ENCODE measurements at places on chromosomes 7 and 10.

GRCh38 chr10:397321-398068 lies 262.2 kb downstream of the ZMYND11 start:
- DNase-seq = no peak

DNA sequence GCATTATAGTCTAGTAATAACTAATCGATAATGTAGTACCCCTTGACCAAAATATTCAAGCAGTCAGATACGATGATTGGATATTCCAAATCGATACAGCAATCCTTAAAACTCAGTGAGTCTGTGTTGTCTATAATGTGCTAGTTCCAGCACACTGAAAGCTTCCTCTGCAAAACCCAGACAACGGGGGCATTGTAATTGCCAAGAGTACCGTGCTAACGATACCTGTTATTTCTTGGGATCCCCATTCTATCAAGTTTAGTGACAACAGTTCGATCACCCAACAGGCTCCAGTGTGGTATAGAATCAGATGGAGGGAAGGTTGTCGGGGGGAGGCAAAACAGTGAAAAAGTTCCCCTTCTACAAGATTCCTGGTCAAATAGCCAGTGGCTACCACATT lies 865 bp downstream of the ZNF438 start:
- DNase-seq = no peak

- peak; percentile 83 for DNase-seq
These were observed 56.7 kb downstream of the MKI67 start for GRCh38 chr10:128069351-128070051.

DNA sequence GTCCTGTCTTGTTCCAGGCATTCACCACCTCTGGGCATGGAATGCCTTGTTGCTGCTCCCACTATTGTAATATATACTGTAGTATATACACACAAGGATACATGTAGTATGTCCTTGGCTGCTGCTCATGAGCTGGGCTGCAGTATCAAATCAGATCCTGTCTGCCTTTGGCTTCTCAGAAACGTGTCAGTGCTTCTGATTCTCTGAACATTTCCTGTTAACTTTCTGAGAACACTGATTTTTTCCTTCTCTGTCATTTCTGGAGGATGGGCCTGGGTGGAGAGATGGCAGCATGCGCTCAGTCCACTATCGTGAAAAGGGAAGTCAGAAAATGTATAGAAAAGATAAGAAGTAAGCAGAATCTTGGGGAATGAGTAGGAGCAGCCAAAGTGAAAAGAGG lies 12.2 kb downstream of the SFTPA2 start:
- DNase-seq = no peak

GRCh38 chr10:3755440-3756359 lies 29.3 kb downstream of the KLF6 start:
- DNase-seq = no peak

GRCh38 chr10:21516242-21517131 lies 9.0 kb downstream of the SKIDA1 start:
- DNase-seq = no peak

- DNase-seq = no peak
These were observed 51.5 kb upstream of the MYL10 start for GRCh38 chr7:101680406-101681145.

DNA sequence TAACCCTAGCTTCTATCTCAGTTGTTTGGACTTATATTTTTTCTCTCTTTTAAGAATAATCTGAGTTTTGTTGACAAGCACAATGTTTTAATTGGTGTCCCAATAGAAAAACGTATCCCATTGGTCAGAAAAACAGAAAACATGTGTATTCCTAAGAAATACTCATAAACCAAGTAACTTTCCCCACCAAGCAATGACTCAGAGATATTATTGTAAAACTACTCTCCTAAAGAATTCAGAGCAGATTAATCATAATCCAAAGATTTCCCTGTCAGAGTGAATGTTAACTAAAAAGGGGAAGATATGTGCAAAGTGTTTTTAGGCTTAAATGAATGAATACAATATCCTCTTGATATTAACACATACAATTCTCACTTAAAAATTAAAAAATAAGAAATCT lies 29.4 kb upstream of the MBL2 start:
- DNase-seq = no peak

DNA sequence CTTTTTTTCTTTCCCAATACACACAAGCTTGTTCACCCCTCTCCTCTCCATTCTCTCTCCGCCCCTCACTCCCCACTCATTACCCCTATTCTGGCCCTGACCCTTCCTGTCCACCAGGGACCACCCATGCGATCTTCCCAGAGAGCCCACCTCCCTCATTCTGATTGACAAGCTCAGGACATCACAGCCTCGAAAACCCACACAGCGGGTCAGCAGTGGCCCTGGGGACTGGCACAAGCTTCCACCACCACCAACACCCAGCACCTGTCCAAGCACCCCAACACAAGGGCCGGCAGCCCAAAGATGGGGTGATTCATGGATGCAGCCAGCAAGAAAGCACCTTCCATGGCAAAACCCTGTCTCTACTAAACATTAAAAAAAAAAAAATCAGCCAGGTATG lies 50.0 kb upstream of the USP6NL start:
- no peak for DNase-seq

DNA sequence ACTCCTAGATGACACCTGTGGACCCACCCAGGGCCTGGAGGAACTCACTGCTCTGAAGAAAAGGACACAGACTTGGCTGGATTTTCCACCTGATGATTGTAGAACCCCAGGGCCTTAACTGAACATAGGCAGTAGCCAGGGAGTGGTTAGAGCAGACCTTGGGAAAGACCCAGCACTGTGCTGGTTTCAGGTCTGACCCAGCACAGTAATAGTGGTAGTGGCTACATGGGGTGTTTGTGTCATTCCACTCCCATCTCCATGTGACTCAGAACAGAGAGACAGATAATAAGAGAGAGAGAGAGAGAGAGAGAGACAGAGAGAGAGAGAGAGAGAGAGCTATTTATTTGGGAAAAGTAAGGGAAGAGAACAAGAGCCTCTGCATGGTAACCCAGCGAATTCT lies 239.1 kb upstream of the MEOX2 start:
- DNase-seq = no peak

DNA sequence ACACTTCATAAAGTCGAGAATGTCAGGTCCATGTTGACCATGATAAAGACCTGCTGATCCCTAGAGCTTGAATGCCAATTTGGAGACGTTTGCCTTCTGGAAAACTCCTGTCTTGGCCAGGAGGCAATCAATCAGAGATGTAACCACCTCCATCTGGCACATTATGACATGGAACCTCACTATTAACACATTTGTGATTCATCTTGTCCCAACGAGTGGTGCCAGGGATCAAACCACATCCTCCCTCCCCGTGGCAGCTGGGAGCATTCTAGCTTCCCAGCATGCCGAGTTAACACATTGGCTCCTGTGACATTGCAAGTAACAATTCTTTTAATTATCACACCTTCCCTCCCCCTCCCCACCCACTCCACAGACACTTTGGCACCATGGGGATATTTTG lies 84.0 kb upstream of the PPP1R17 start:
- no peak for DNase-seq

DNA sequence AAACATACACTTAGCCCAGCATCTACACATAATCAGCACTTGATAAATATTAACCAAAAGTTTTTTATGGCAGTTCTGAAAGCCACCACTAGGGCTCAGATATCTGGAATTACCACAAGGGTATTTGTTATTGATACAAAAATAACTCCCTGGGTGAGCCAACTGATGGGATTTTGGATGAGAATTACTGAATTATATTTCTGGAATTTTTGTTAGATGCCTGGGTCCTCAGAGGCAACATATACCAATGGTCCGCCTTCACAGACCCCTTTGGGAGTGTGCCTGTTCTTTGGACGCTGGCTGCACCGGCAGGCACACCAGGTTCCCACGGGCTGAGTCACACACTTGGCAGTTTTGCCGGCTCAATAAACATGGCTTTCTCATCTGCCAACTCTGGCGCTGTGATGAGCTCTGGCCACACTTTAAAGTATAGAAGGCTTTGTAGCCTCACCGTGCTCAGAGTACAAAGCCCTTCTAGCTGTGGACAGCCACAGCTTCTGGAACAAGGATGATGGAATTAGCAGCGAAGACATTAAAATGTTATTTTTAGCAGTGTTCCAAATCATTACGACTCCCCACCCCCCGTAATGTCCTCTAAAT lies 24.5 kb upstream of the EEPD1 start:
- no peak for DNase-seq

DNA sequence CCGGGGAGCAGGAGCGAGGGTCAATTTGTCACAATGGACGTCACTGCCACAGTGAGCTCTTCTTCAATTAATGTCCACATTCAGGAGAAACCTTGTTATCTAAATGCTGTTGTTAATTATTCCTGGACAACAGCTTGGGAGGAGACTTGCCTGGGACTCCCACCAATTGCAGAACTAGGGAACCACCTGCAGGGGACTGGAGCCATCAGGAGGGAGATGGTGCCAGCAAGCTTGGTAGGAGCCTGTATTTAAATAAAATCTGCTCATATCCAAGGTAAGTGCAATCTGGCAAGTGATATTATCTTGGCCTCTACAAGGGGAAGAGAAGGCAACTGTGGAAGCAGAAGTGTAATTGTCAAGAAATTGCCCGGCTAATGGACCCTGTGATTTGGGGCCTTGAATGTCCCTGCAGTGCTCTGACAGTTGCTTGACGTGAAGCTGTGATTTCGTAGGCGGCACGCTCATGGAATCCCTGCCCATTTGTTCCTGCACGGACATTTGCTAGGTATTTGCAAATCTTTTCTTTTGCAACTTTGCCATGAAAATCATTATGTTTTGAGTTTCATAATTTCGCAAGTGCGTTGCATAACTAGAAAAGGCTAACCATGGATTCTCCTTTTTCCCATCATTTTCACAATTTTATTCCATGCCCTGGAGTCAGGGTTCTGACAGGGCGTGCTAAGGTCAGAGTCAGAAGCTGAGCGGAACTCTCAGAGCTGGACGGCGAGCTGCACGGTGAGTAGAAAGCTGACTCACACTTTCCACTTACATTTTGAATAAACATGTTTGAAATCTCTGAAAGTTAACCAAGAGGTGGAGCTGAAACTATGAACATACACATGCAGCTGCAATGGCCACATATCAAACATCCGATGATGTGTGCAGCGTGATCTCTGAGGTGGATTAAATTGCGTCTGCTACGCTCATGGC lies 84.9 kb upstream of the TCERG1L start:
- no peak for DNase-seq

DNA sequence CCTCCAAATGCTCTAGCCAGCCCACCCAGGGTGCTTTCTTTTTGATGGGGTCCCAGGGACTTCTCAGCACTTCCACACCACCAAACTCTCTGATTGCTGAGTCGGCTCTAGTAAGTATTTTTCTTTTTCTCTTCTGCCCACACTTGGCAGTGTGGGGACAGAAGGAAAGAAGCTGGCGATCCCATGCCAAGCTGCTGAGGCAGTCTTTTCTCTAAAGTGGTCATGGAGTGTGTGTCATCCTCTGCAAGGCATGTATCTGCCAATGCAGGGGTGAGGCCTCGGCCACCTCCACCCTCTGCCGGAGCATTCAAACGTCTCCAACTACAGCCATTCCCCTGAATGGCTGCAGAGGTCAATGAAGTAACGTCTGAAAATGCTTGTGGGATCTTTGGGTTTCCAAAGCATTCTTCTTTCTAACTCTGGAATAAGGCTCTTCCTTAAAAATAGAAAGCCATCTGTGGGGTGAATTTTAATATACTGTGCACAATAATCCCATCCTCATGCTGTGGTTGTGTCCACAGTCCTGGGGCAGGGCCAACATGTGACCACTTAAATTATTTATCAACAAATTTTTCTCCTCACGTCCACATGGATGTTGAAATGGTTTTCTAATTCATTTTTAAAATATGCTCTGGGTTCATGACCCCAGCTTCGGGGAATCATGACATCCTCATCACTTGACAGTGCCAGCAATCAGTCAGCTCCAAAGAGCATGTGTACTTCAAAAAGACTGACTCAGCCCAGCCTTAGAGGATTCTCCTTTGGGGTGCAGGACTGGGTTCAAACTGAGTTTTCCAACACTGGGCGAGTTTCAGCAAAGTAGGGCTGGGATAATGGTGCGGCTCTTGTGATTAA lies 171.3 kb upstream of the ITGB1 start:
- no peak for DNase-seq

DNA sequence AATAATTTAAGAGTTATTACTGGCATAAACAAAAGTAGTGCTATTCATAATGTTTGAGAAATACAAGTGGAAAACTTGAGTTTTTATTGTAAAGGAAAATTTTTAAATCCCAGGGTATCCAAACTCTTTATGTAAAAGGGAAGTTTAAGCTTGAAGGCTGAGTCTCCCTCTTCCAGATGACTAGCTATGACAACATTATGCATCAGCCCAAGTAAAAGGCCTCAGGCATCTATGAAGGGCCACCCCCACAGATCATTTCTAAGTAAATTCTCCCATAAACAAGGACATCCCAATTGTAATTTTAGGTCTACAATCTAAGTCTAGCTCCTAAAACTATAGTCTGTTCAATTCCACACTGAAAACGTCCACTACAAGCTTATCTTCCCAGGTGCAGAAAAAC lies 166.2 kb upstream of the STEAP1 start:
- no peak for DNase-seq

GRCh38 chr10:129785536-129785981 lies 178.5 kb downstream of the EBF3 start:
- no peak for DNase-seq

DNA sequence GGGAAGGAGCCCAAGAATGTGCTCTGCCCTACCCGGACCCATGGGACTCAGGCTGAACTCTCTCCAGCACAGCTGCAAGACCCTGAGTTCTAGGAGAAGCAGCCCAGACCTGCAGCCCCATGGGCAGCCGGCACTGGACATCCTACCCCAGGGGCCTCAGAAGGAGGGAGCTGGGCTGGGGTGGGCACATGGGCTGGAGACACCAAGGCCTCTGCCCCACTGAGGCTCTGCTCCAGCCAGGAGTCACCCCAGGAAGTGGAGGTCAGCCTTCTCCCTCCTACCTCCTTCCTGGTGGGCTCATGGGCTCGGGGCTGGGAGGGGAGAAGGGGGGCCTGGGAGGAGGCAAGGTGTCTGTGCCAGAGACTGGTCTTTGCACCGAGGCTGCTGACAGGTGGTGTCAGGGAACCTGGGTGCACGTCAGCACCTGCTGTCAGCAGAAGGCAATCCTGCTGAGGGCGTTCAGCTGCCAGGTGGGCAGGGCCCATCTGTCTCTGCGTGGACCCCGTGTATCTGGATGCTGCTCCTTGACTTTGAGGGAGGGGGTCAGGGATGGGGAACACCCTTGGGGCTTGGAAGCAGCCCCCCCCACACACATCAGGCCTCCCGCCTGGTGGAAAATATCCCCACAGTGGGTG lies 95.2 kb downstream of the PDGFA start:
- no peak for DNase-seq

DNA sequence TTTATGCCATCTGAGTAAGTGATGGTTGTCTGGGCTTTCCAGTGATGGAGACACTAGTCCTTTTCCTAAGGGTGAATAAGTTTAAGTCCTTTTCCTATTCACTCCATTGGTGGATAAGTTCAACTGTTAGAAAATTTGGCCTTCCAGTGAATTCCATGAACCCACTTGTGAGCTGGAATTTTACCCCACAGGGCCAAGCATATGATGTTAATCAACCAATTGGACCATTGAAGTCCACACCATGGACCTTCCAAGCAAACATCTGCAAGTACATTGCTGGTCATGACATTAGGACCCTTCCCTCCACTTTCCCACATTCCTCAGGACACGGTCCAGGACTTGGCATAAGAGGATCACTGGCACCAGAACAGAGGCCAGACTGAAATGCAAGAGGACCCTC lies 381.4 kb downstream of the RPS24 start:
- no peak for DNase-seq
